ENCODE measurements at places on chromosomes 11 and 22. TPM values are rescaled to one million over a fixed set of nuclear protein-coding genes. Genes with fewer than 3 reads are reported as not detected.

PGA4 gene
- total RNA-seq, result 0.82 TPM

GSTT4 gene
- not detected for total RNA-seq

DEPDC7 gene
- 17.0 TPM for total RNA-seq

MPZL2 gene
- 27.2 TPM for total RNA-seq

RAG1 gene
- 2.2 TPM for total RNA-seq

A4GALT gene
- total RNA-seq, result 24.1 TPM

DCHS1 gene
- total RNA-seq, result 64.6 TPM

CARD16 gene
- total RNA-seq, result 3.3 TPM

KDM4F gene
- not detected for total RNA-seq

EIF3M gene
- total RNA-seq, result 425 TPM

Measured in tongue (tissue), 3 donors.